Stimulated activated CD4-positive, alpha-beta T cell treated with anti-CD3 and anti-CD28 coated beads, Interleukin-4, amount 100 ng/mL, for 4 hours (primary cell): ENCODE measurements at places on chromosomes 11 and 22.
A peak's percentile ranks its signal among the peaks of the same experiment; 100 is the strongest.

DNA sequence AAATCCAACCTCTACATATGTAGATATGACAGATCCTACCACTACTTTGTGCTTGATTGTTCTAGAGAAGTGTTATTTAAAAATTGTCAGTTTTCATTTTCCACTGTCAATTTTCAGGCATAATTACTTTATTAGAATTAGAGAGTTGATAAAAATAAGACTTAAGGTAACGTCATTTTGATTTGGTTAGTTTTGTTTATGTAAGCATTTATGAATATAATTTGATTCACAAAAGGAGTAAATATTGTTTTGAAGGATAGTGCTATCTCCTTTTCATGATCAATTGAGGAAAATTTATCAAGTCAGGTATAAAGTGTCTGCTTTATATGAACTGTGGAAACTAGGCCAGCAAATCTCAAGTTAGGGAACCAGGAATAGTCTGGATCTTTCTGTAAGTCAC, 42.6 kb upstream of the PITPNB start:
- no peak for DNase-seq

GRCh38 chr11:77512092-77512491, 38.2 kb upstream of the PAK1 start:
- no peak for DNase-seq

GRCh38 chr11:121767433-121767832, 314.7 kb upstream of the SORL1-AS1 start:
- no peak for DNase-seq

DNA sequence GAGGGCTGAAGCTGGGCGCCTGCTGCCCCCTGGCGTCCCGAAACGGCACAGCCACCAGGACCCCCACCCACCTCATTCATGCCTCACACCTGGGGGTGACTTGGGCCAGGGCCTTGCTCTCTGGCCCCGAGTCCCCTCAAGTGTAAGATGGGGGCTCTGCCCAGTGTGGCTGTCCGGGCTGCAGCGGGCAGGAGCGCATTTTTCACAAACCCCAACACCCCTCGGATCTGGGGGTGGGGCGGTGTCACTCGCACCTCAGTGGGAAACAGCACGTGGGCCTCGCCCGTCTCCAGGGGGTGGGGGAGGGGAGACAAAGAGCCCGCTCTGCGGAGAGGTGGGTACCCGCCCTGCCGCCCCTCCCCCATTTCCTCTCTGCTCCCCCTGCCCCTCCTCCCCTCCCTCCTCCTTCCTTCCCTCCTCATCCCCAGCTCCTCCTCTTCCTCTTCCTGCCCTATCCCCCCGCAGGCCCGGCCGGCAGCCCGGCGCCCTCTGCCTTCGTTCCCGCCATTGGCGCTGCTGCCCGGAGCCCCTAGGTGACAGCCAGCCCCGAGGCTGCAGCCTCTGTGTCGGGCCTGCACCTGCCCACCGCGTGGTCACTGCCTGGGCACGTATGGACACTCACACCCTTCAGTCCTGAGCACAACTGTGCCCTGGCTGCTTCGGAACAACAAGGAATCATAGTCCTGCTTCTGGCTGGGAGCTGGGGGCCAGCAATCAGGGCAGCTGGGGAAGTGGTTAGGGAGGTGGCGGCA, 6.8 kb upstream of the CDKN1C start:
- DNase-seq: peak; percentile 46

DNA sequence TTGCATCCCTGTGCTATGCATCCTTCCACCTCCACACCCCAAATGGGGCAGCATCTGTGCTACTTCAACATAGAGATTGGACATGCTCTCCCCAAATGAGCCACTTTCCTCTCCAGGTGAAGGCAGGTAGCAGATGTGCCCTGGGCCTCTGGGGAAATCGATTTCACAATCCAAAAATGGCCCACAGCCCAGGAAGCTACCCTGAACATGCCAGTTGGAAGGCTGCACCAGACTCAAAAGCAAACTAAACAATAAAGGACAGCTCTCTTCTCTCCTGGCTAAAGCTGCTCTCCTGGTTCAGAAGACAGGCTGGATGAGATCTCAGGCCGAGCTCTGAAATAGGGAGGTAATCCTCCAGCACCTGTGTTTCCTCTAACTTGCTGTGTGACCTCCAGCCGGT, 19.7 kb downstream of the ISX start:
- no peak for DNase-seq

- no peak for DNase-seq
These were observed 45.7 kb downstream of the SHISAL1 start for GRCh38 chr22:44266796-44267760.

DNA sequence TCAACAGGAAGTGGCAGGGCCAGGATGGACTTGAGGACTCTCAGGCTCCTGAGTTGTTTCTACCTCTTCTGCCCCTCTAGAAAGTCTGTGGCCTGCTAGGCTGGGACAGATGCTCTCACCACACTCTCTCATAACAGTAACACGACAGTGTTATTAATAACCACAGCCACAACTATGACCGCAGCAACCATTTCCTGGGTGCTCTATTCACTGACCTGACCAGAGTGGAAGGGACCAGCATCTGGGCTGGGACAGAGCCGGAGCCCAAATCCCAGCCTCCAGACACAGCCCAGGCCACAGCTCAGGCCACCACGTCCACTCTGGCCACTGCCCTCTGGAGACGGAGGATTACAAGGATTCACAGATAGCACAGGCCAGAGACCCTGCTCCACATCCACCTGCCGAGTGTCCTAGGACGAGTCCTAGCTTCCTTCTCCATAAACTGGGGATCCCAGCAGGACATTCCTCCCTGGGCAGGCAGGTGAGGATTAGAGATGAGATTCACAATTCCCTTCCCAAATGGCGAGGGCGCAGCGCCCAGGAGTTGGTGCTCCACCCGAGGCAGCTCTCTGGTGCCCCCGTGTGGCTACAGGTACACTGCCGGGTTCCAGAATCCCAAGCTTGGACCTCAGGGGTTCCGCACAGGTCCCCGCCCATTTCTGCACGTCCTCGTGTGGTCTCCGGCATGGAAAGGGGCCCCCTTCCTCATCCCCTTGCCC, 7.1 kb downstream of the PNPLA5 start:
- DNase-seq: peak; percentile 56
